ENCODE measurements at places on chromosomes 2 and 18.

- ATAC-seq: no peak
Observed at GRCh38 chr18:33205777-33206176, 234.7 kb downstream of the CCDC178 start.

GRCh38 chr18:8106603-8107002 lies 502.6 kb upstream of the RAB12 start:
- ATAC-seq: no peak

DNA sequence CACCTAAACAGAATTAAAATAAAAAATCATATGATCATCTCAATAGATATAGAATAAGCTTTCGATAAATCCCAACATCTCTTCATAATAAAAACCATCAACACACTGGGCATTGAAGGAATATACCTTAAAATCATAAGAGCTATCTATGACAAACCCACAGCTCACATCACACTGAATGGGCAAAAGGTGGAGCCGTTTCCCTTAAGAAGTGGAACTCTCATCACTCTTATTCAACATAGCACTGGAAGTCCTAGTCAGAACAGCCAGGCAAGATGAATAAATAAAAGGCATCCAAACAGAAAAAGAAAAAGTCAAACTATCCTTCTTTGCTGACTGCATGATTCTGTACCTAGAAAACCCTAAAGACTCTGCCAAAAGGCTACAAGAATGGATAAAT lies 510.3 kb downstream of the ZNF804A start:
- ATAC-seq: no peak

GRCh38 chr2:228535396-228535795 lies 353.9 kb upstream of the SPHKAP start:
- ATAC-seq: no peak

GRCh38 chr18:42341423-42341822 lies 386.4 kb downstream of the PIK3C3 start:
- no peak for ATAC-seq

- ATAC-seq: no peak
Observed at GRCh38 chr2:173693044-173693589, 272.1 kb downstream of the SP3 start.

DNA sequence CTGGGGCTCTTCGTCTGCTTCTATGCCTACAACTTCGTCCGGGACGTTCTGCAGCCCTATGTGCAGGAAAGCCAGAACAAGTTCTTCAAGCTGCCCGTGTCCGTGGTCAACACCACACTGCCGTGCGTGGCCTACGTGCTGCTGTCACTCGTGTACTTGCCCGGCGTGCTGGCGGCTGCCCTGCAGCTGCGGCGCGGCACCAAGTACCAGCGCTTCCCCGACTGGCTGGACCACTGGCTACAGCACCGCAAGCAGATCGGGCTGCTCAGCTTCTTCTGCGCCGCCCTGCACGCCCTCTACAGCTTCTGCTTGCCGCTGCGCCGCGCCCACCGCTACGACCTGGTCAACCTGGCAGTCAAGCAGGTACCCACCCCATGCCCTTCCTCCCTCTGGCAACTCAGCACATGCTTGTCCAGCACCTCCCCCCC lies 24.2 kb downstream of the STEAP3 start:
- ATAC-seq: no peak

DNA sequence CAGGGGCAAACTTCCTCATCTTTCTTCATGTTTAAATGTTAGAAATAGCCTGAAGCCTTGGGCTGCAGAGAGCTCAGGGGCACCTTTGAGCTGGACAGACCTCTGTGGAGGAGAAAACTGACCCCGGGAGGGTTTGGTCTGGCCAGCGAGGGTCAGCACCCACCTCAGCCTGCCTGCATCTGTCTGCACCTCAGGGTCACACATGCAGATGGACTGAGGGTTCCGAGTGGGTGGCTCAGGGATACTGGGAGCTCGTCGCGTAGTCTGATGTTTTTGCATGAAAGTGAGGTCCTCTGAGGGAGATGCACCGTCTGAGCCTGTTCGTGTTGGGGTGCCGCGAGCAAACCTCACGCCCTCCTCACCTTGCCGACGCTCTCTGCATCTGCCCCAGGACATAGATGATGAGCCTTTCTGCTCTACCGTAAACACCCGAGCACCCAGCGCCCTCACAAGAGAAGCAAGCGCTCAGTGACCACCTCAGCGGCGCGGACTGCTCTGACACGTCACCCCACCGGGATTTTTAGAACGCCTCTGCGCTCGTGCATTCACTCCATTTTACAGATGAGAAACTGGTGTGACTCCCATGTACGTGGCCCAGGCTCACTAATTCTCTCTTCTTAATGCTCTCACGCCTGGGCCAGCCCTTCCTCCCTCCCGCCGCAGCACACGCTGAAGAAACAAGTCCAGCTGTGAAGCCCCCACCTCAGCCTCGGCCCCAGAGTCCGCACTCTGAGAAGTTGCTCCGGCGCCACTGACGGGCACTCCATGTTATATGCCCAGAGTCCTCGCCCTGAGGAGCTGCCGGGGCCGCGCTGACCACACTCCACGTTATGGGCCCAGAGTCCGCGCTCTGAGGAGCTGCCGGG lies 9.5 kb downstream of the KCNG2 start:
- ATAC-seq: no peak

GRCh38 chr2:233059547-233059796 lies 670 bp upstream of the INPP5D start:
- no peak for ATAC-seq

DNA sequence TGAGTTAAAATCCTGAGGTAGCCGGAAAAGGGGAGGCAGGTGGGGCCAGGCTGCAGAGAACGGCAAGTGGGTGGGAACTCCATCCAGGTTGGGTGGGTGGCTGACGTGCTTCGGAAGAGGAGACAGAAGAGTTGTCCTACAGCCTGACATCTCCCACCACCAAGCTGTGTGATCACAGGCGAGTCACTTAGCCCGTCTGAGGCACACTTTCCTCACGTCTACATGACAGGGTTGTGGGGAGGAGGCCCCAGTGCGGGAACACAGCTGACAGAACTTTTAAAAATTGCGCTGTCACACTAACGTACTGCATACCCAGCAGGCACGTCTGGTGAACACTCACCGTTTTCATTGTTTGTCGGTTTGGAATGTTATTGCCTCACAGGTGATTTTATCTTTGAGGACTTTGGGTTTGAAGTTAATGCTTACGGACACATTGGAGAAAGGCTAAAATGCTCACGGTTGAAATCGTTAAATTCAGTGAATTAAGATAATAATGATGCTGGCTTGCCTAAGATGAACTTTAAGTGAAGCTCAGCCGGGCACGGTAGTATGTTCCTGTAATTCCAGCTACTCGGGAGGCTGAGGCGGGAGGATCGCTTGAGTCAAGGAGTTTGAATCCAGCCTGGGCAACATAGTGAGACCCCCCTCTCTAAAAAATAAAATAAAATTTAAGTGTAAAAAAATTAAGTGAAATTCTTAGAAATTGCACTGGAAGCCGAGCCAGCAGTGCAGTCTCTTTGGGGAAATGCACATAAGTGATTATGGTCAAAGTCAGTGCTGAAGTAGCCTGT lies 8.9 kb downstream of the EMILIN2 start:
- ATAC-seq: no peak

DNA sequence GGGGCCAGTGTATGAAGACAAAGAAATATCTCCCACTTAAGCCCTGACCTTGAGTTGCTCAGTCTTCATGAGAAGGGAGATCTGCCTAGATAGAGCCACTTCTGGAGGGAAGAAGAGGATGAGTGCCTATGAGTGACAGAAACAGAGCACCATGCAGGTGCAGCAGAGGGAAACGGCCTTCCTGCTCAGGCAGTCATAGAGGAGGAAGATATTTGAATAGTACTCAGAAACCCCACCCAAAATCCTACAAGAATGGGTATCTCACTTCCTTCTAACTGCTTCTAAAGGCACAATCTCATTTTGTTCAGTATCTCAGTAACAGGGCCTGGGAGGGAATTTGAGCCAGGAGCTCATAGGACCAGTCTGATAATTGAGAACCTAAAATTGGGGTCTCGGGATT lies 339.3 kb downstream of the ALK start:
- no peak for ATAC-seq

DNA sequence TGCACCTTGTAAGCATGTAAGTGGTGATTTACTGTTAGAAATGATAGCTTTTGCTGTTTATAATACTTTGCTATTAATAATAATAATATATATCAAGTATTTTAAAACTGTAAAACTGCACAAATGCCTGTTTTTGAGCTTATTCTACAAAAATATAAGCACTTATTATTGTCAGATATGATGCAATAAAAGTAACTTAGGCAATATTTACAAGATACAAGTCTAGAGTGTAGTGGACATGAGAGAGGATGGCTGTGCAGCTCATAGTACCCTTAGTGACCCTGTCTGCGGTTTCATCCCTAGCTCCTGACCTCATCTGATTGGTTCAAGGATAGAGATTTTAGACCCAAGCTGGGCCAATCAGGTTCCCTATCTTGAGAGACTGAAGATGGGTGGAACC lies 178.4 kb downstream of the MTX2 start:
- ATAC-seq: no peak

DNA sequence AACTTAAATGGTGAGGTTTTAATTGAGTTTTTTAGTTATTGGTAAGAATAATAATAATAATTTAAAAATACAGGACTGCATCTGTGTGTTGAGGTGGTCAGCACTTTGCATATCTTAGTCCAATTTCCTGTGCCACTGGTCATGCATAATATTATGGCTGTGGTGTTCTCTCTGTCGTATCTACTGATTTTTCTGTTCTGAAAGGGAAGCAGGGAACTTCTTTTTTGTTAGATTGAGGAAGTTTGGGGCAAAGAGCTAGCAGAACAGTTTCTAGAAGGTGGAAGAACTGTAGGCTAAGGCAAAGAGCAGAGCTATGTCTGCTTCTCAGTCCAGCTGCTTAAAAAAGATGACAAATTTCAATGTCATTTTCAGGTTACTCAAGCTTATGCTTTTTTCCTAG lies 74.3 kb downstream of the XRCC5 start:
- ATAC-seq: no peak

DNA sequence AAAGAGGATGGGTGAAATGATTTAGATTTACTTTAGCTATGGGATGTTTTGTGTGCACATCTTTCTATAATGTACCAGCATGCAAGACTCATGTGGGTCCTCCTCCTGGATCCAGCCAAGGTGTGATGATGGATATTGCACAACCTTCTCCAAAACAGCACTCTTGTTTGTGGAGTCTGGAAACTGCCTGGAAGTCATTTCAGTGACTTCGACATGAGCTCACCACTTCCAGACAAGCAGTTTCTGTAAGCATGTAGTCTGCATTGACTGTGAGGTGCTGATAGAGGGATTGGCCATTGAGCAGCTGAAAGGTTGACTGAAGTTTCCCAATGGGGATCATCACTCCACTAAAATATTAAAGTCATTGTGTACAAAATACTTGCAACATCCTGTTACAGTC lies 154.0 kb downstream of the TRIB2 start:
- no peak for ATAC-seq

- no peak for ATAC-seq
Observed at GRCh38 chr2:144776766-144777165, 256.8 kb upstream of the ZEB2 start.

- ATAC-seq: no peak
Observed at GRCh38 chr2:99081891-99082290, 59.6 kb upstream of the C2orf15 start.

- ATAC-seq: no peak
Observed at GRCh38 chr2:112519506-112519905, 22.8 kb upstream of the POLR1B start.
